Muscle of arm (tissue), 14 donors: ENCODE measurements at places on chromosomes 3 and 15. TPM values are rescaled to one million over a fixed set of nuclear protein-coding genes. Genes with fewer than 3 reads are reported as not detected.

ERICH6 gene
- polyA plus RNA-seq: 0.20 TPM

PCSK6 gene
- polyA plus RNA-seq: 28.6 TPM

TGM5 gene
- 0.38 TPM for polyA plus RNA-seq

LTK gene
- not detected for polyA plus RNA-seq

LEKR1 gene
- polyA plus RNA-seq: not detected

STXBP5L gene
- 0.05 TPM for polyA plus RNA-seq

IL5RA gene
- polyA plus RNA-seq: 0.11 TPM

GPR87 gene
- polyA plus RNA-seq: 7.4 TPM

TIGIT gene
- polyA plus RNA-seq: not detected

MAP2K1 gene
- 61.1 TPM for polyA plus RNA-seq

KBTBD12 gene
- 35.5 TPM for polyA plus RNA-seq

WDR76 gene
- 5.8 TPM for polyA plus RNA-seq

SLC12A1 gene
- 0.25 TPM for polyA plus RNA-seq

GPR15 gene
- polyA plus RNA-seq: not detected

POC1A gene
- polyA plus RNA-seq: 4.6 TPM

C3orf80 gene
- polyA plus RNA-seq: 0.08 TPM

MOBP gene
- not detected for polyA plus RNA-seq
